ENCODE measurements at places on chromosomes 4 and X.

- DNase-seq = no peak
These were observed 51.3 kb downstream of the SH3RF1 start for GRCh38 chr4:169219440-169219839.

GRCh38 chr4:153560908-153561307, 94.7 kb downstream of the TMEM131L start:
- DNase-seq = no peak

DNA sequence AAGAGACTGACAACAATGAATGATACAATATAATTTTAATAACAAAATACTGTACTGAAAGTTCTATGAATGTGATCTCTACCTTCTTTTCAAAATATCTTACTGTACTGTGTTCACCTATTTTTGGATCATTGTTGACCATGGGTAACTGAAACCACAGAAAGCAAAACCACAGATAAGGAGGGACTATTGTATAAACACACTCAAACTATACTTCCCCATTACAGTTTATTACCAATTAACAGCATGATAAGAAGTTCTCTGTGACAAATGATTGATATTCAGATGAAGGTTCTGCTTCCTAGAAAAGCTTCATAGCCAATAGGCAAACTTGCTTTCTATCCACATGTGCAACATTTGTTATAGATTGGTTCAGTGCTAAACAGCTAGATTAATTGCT, 50.1 kb downstream of the GABRG1 start:
- DNase-seq = no peak

GRCh38 chr4:178068136-178068535, 625.9 kb upstream of the AGA start:
- no peak for DNase-seq

DNA sequence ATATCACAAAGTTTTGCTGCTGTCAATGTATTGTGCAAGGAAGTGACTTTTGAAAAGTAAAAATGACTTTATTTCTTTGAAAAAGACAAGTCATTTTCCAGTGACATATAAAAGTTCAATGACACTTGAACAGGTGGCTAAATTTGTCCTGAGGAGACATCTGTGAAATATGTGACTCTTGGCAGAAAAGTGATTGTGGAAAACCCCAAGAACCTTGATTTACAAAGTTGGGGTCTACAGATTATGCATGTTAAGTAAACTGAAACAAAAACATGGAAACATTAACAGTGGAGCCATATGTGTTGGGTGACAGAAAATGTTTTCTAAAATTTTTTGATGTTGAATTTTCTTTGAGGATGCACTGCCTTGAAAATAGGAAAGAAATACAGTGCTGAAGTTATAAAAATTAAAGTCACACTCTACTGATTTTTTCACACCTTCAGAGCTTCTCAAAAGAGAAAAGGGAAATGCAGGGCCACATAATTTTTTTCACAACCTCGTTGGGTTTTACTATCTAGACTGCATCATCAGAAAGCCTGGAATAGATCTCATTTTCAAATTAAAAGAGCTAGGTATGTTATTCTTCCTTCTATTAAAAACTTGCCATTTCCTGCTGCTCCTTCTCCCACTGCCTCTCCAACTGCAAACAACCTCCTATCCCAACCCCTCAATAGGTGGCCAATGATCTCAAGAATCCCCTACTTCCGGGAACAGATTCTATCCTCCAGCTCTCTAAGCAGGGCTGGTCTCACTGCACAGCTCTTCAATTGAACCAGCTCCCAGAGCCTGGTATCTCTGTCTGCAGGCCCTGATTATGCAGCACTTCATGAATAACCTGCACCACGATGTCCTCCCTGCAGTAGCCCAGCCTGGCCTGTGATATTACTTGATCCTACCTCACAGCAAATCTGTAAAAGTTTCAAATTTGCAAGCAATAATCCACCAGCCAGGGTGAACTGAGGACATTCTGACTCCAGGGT, 570.8 kb upstream of the CPEB2 start:
- no peak for DNase-seq

- DNase-seq = no peak
These were observed 586.6 kb downstream of the C4orf33 start for GRCh38 chr4:129682586-129682985.

Data from SHP77 (cell line).